Heart right ventricle (tissue), 16 donors: ENCODE measurements at places on chromosomes 13 and 19. TPM values are rescaled to one million over a fixed set of nuclear protein-coding genes. Genes with fewer than 3 reads are reported as not detected.

DNA sequence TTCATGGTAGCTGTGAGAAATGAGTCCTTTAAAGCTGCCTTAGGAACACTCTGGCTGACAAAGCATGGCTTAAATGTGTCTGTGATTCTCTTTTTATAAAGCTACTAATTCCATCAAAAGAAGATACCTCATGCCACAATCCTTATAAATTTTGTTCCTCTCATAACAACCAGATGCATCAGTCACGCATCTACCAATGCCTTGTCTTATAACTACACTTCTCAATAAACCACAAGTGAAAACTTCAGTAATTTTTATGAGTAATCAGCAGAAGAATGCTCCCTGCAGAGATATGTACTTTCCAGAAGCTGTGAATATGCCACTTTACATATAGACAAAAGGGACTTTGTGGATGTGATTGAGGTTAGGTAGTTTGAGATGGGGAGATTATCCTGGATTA lies 147.8 kb downstream of the SUCLA2 start:
- DNase-seq, result no peak

GRCh38 chr13:73697166-73697565 lies 437.0 kb downstream of the KLF12 start:
- DNase-seq, result no peak

- no peak for DNase-seq
Measured at GRCh38 chr19:15288146-15288963, 44.0 kb downstream of the BRD4 start.

BEST2 gene
- not detected for total RNA-seq
